ENCODE measurements at places on chromosomes 2 and 18.
A peak's percentile ranks its signal among the peaks of the same experiment; 100 is the strongest.

DNA sequence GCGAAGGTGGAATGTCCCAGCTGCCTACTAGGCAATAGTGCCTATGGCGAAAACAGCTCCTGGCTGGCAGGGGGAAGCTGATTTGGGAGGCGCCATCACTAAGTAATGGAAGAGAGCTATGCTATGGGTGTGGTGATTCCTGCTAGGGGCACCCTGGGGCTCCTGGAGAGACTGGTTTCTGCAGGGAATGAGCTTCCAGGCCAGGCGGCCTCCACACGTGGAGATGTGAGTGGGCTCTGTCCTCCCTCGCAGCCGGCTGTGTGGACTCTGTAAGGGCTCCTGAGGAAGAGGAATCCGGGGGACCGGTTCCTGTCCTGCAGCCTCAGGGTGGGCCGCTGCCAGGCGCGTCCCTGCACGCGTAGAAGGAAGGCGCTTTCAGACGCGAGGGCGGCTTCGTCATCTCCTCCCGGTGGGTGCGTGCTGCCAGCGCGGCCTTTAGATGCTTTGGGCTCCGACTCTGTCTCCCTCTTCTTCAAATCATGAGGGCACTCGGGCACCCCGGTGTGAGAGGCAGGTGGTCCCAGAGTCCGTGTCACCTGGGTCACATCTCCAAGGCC, 55.5 kb upstream of the ANKRD62 start:
- DNase-seq = no peak

- DNase-seq = no peak
Observed at GRCh38 chr2:241949736-241950412, 80.3 kb downstream of the RTP5 start.

GRCh38 chr2:133334923-133335322, 233.3 kb downstream of the NCKAP5 start:
- DNase-seq = no peak

- DNase-seq = no peak
Observed at GRCh38 chr18:50009773-50010335, 185.1 kb downstream of the MYO5B start.

- no peak for DNase-seq
Observed at GRCh38 chr2:234630801-234631261, 133.9 kb upstream of the ARL4C start.

DNA sequence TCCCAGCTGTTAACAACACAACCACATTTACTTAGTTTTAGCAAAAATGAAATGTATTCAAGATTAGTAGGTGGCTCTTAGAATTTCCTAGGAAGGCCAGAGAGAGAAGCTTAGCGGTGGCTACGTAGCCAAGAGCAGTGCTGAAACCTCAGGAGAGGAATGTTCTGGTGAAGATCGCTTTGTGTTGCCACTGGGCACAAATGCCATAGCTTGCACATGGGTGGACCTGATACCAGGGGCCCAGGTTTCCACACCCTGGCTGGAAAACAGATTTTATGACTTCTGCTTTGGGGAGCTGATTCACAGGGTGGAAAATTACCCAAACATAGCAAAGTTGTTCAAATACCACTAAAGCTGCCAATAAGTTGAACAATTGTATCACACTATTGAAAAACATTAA, 43.4 kb downstream of the THUMPD2 start:
- no peak for DNase-seq

GRCh38 chr2:163778045-163778781, 42.4 kb upstream of the FIGN start:
- DNase-seq = peak; percentile 16

DNA sequence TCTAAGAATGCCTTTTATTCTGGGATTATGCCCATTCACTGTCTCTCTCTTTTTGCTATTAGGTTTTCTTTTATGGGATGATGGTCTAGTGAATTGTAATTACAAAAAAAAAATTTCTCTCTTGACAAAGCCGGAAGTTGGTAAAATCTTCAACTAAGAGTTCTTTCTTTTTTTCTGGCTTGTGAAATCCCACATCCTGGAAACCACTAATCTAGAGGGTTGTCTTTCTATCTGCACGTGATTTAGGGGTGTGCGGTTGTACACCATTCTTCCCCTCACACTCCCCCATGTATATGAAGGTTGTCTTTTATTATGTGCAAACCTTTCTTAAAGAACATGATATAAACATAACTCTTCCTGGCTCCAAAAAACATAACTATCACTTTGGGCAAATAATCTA, 52.0 kb downstream of the GATA6 start:
- DNase-seq = no peak

GRCh38 chr2:163077241-163077640, 238.7 kb upstream of the KCNH7 start:
- DNase-seq = no peak

DNA sequence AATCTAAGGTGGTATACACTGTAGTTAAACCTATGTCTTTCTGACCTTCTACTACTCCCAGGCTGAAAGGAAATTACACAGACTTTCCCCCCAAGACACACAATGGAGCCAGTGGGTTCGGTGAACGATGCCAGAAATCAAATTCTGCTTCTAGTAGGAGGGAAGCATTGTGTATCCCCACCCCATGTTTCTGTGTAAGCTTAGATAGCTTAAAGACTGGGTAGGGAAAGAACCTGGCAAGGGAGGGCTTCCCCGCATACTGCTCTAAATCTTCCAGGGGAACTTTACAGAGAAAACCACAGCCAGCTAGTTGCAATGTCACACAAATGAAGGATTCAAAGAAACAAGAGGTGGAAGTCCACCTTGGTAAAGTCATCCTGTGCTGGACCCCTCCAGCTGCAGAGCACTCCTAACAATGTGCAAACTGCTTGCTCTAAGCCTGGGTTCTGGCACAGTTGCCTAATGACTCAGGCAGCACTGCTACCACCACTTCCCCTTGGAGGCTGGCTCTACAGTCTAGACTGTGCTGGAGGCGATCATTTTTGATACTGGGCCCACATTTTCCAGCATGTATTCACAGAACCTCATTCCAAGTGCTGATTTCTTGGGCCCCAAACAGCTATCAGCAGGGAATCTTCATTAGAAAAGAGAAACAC, 47.5 kb downstream of the TRIB2 start:
- DNase-seq = no peak

GRCh38 chr2:120470041-120470965, 124.4 kb downstream of the INHBB start:
- peak; percentile 27 for DNase-seq

DNA sequence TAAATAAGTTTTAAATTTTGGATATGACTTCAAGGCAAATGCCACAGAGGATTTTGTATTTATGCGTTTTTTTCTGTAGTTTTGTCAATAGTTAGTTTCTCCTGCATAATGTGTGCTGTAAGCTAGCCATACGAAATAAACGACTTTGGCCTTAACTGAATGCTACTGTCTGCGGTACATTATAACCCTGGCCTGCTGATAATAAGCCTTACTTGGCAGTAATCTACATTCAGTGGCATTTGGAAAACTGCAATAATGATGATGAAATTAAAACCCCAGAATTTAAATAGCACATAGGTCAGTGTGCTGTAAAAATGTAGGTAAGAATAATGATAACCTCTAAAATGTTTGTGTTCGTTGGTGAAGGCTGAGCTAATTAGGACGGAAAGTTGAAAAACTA, 88.8 kb downstream of the LRP1B start:
- DNase-seq = no peak

DNA sequence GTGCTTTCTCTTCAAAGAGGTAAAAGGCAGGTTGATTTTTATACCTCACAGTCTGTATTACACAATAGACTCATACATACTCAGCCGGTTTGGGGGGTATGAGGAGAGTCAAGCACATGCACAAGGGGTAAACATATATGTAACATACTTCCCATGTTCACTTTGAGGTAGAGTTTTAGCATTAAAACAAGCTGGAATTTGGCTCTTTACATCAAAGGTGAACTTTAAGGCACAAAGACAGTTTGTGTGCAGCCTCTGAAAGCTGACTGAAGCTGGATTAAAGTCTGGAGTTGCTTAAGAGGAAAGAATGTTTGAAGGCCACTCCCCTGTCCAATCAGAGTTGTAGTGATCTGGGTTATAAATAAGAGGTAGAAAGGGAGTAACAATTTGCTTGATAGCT, 282.0 kb downstream of the DPP10 start:
- DNase-seq = no peak

- DNase-seq = no peak
Observed at GRCh38 chr2:12552092-12552491, 164.6 kb upstream of the TRIB2 start.
